ENCODE measurements at places on chromosomes 6 and 20.

DNA sequence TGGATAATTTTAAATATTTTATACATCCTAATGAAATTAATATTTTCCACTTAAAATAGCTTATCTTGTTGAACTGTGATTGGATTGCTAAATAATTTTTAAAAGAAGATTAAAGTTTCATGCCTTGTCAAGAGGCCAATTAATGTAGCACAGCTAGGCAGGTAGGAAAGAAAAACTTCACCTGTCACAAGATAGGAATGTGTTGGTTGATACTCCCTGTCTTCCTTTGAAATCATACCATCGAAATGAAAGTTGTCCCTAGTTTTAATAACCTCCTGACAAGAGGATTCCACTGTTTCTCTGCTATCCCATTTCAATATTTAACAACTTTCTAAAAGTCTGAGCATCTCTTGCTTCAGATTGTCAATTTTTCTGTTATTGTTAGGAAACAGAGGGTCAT, 80.8 kb downstream of the BMP6 start:
- no peak for DNase-seq

- peak; percentile 88 for DNase-seq
Observed at GRCh38 chr6:137904822-137905617, 38.0 kb downstream of the TNFAIP3 start.

- DNase-seq, result no peak
Observed at GRCh38 chr6:168554472-168554871, 113.5 kb downstream of the SMOC2 start.

DNA sequence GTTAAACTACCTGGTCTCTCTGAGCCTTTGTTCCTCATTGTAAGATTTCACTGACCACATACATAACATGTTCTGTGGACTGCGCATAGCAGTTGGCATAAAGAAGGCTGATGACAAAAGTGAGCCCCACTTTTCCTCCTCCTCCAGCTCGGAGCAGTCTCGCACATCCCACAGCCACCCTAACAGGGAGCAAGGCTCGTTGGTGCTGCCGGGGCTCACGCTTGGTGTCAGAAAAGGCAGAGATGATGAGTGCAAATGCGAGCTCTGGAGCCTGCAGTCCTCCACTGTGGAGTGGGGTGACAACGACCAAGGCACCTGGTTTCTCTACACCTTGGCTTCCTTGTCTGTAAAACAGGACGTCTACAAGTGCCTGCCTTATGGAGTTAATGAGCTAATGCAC, 9.7 kb downstream of the TGM3 start:
- no peak for DNase-seq

DNA sequence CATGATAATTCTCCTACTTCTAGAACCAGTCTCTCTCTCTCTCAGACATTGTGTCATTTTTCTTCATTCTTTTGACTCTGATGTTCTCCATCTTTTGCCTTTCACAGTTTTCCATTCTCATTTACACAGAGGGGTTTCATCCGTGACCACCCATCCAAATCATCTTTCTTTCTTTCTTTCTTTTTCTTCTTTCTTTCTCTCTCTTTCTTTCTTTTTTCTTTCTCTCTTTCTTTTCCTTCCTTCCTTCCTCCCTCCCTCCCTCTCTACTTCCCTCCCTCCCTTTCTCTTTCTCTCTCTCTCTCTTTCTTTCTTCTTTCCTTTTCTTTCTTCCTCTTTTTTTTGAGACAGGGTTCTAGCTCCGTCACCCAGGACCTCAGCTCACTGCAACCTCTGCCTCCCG, 19.9 kb upstream of the SASH1 start:
- DNase-seq, result no peak

GRCh38 chr6:167745670-167746389, 80.9 kb upstream of the AFDN start:
- no peak for DNase-seq

DNA sequence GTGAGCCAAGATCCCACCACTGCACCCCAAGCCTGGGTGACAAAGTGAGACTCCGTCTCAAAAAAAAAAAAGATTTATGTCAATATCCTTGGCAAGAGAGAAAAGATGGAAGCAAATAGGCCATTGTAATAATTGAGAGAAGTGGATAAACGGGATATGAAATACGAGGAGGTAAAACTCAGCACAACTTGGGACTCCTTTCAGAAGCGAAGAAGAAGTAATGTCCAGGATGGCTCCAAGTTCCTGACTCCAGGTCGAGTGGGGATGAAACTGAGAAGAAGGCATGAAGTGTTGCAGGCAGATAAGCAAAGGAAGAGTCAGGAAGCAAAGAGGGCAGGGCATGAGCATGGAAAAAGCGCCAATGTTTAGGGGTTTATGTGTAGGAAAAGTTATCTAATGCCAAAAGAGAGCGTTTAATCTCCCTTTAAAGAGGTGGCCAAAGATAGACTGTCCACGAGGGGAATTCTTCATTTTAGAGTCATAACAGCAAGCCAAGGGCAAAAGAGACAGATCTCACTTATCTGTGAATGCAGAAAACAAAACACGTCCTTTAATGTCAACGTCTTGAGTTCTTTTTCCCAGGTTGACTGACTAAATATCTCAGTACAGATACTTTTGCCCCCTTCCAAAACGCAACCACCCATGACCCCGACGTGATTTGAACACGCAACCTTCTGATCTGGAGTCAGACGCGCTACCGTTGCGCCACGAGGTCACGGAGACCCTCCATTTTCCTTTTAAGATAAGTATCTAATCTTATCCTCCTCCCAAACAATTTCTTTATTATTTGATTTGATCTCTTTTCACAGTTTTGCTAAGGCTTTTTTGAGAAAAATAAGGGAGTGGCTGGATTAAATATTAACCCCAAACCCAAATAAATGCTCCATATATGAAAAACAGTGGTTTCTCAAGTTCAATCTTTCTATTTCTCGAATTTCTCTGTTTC, 46.3 kb upstream of the BTN3A2 start:
- no peak for DNase-seq

- DNase-seq, result no peak
Observed at GRCh38 chr20:17666481-17666880, 15.6 kb downstream of the RRBP1 start.

GRCh38 chr6:38739532-38739931, 24.4 kb downstream of the DNAH8 start:
- DNase-seq, result no peak

GRCh38 chr6:1612299-1612973, 2.7 kb downstream of the FOXC1 start:
- no peak for DNase-seq

DNA sequence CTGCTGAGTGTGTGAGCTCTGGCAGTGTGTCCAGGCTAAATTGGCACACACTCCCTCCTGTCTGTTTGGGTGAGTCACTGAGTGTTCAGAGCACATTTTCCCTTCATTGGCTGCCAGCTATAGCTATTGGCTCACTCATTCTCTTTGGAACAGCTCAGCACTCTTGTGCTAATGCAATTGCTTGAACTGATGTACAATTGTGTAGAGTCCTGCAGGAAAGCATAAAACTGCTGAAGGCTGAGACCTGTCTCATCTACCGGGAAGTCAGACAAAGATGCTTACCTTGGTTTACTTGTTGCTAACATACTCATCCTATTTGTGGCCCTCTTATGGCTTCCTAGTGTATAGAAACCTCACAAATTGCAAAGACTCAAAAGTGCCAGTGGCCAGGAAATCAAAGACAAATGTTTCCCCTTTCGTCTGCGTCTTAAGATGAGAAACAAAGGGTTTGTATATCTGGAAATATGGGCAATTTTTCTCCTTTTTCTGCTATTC, 351.0 kb downstream of the BCKDHB start:
- no peak for DNase-seq

GRCh38 chr6:122788208-122788607, 850 bp upstream of the SMPDL3A start:
- DNase-seq, result no peak

DNA sequence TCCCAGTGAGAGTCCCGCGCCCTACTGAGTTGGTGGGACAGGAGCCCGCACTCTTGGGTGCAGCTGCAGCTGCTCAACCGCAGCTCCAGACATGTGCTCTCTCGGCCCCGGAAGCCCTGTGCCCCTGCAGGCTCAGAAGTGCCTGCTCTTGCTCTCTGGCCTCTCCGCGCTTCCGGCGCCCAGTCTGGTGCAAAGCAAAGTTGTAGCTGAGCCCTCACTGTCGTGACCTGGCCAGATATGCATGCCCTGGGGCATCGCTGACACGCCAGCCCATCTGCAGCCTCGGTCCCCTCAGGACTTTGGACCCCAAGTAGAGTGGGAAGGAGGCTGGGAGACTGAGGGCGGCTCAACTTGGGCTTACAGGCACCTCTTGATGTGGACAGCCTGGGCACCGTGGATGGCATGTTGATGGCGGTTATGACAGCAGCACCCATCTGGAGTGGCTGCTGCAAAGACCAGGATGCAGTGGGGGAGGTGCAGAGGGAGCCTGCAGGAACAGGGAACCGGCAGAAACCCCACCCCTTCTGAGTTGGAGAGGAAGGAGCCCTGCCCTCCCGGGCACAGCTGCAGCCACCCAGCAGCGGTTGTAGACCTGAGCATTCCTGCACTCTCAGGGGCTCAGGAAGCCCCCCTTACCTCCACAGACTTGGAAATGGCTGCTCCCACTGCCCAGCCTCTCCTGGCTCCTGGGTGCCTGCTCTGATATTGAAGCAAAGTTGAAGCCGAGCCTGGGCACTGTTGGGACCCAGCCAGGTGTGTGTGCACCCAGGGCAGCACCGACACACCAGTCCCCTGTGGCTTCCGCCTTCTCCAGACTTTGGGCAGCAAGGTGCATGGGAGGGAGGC, 462.6 kb downstream of the TBC1D32 start:
- DNase-seq, result no peak

DNA sequence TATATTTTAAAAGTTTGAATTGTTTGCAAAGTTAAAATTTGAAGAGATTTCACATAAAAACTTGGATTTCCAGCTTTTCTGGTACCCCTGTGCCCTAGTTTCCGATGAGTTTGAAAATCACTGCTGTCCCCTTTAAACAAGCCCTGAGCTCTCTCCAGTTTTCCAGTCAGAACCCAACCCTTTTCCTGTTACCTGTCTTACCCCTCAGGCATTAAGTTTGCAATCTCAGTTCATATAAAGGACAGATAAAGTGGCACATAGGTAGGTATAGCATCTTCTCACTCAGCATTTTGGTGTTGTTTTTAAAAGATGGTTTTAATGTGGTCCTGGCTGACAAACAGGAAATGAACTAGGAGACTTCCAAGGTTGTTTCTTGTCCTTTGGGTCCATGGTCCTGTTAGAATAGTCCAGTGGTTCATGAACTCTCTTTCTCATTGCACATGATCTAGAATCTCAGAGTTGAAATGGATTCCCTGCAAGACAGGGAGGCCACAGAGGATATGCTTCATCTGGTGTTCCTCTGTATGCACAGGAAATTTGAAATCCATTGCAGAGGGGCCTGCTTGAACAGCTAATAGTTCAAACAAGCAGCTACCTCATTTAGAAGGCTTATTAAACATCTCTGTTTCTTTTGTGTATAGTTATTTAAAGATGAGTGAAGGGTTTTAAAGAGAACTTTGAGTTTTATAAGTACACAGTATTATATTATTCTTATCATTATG, 82.7 kb downstream of the JAG1 start:
- no peak for DNase-seq

DNA sequence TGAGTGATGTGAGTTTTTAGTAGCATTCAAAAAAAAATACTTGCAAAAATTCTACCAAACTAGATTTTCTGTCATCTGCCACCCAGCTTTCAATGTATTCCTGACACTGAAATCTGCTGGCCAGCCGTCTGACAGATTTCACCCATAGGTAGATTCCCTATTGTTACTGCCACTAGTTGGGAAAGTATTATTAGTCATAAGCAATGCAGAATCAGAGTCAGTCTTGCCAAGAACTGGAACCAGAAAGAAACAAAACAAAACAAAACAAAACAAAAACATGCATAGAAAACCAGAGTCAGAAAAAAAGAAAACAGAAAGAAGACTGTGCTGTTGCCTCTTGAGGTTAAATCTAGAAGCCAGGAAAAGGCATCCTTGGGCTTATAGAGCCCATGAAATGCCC, 293.1 kb upstream of the KCNQ5 start:
- DNase-seq, result no peak

GRCh38 chr6:379410-380181, 12.0 kb upstream of the IRF4 start:
- DNase-seq, result no peak

DNA sequence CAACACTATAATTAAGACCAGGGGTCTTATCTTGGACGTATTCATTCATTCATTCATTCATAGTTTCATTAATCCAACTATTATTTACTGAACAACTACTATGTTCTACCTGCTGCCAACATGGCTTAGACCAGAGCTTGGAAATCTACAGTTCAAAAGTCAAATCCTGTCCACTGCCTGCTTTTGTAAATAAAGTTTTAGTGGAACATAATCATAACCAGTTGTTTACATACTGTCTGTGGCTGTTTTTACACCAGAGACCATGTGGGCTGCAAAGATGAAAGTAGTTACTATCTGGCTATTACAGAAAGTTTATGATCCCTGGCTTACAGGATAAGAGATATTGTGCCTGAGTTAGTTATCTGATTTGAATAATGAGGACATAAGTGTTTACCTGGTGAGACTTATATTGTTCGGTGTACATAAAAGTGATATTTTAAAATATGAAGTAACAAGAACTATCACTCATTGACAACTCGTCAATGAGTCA, 567.7 kb downstream of the TFAP2B start:
- no peak for DNase-seq

- DNase-seq, result no peak
Observed at GRCh38 chr6:106413016-106413415, 52.5 kb downstream of the CRYBG1 start.

DNA sequence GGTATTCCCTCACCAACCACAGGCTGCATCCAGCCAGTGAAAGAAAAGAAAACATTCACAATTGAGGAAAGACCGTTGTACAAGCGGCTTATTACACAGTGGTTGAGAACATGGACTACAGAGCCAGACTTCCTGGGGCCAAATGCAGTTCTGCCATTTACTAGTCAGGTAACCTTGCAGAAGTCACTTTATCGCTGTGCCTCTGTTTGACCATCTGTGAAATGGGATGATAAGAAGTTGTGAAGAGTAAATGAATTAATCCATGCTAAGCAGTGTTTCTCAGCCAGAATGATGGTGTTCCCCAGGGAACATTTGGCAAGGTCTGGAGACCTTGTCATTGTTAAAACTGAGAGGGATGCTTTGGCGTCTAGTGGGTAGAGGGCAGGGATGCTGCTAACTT, 14.8 kb downstream of the ARHGAP40 start:
- no peak for DNase-seq

DNA sequence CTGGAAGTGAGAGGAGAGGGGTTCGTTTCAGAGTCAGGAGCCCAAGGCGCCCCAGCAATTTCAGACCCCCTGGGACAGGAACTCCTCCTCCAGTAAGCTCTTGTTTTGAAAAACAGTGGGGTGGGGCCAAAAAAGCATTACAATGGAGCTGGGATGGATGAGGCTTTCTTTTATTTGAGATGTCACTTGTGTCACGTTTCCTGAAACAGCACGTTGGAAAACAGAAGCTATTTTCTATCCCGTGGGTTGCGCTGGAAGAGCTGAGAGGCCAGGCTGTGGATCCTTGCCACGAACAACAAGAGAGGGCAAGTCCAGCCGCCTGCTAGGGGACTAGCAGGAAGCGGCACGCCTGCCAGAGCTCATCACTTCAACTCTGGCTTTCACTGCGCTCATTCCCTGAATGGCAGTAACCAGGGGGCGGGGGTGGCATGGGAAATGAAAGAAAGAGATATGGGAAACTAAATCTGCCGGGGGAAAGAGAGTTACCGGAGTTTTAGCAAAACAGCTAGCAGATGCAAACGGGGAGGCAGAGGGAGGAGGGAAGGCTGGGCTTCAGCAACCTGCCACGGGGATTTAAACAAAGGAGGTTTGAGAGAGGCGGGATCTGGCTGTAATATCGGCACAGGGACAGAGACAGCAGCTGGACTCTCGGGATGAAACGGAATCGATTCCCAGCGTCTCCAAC, 34.6 kb downstream of the GCNT2 start:
- DNase-seq, result no peak

- DNase-seq, result peak; percentile 6
Observed at GRCh38 chr6:42279144-42279781, 61.6 kb upstream of the MRPS10 start.
